ENCODE measurements at places on chromosomes 1 and 21.

DNA sequence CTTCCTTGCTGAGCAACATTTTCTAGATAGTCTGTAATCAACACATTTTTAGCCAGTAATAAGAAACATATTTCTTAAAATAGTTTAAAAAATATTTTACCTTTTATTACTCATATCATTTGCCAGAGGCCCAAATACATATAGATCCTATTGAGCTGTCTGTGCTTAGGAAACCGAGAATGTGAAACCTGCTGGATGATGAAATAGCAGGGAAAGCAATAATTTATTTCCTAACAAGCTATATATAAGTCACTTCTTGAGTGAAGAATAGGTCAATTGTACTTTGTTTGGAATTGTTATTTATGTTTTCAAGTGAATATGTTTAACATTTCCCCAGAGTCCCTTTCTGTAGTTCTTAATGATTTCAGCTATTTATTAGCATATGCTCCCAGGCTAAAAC, 339.9 kb upstream of the TMPRSS15 start:
- no peak for DNase-seq

DNA sequence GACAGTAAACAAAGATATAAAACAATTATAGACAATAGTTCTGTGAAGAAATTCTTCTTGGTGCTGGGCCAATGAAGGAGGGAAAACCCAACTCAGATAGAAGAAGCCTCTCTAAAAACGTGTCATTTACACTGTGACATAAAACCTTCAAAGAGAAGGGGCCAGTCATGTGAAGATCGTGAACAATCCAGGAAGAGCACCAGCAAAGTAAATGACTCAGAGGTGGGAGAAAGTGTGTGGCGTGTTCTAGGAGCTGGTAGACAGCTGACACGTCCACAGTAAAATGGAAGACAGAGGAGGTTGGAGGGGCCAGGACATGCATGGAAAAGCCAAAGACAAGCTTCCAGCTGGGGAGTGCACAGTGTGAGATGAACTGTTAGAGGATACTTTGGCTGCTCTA, 143.6 kb downstream of the VAV3 start:
- DNase-seq, result no peak

DNA sequence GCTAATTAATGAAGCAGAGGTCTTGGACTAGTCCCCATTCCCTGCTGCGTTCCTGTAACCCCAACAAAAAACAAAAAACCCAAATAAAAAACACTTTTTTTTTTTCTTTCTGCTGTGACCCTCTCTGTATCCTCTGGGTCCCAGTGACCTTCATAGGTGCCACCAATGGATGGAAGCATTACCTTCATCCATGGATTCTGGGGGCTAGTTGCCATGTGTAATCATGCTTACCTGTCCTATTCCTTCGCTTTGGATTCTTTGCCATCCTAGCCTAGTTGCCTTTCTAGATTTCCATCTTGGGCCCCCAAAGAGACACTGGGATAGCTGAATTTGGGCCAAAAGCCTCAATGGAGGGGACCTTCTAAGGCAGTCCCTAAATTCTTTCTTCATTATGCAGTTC, 1208.7 kb downstream of the BRINP3 start:
- DNase-seq, result no peak

GRCh38 chr1:214018386-214019268, 30.9 kb downstream of the PROX1 start:
- no peak for DNase-seq

DNA sequence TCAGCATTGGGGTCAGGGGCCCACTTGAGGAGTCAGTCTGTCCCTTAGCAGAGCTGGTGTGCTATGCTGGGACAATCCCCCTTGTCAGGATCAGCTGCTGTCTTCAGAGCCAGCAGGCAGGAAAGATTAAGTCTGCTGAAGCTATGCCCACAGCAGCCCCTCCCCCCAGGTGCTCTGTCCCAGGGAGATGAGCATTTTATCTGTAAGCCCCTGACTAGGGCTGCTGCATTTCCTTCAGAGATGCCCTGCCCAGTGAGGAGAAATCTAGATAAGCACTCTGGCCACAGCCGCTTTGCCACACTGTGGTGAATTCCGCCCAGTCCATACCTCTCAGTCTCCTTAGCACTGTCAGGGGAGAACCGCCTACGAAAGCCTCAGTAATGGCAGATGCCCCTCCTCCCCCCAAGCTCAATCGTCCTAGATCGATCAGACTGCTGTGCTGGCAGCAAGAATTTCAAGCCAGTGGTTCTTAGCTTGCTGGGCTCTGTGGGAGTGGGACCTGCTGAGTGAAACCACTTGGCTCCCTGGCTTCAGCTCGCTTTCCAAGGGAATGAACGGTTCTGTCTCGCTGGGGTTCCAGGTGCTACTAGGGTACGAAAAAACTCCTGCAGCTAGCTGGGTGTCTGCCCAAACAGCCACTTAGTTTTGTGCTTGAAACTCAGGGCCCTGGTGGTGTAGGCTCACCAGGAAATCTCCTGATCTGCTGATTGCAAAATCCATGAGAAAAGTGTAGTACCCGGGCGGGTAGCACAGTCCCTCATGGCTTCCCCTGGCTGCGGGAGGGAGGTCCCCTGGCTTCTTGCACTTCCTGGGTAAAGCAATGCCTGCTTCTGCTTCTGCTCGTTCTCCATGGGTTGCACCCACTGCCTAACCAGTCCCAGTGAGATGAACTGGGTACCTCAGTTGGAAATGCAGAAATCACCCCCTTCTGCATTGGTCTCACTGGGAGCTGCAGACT, 25.1 kb upstream of the TP53BP2 start:
- DNase-seq, result no peak

GRCh38 chr1:231062500-231063270, 22.6 kb upstream of the FAM89A start:
- no peak for DNase-seq
